Dermis microvascular lymphatic vessel endothelial cell (primary cell): ENCODE measurements at places on chromosomes 3 and 15. TPM values are rescaled to one million over a fixed set of nuclear protein-coding genes. Genes with fewer than 3 reads are reported as not detected.

GRCh38 chr3:14581334-14582044, 41.3 kb upstream of the GRIP2 start:
- DNase-seq: no peak

DNA sequence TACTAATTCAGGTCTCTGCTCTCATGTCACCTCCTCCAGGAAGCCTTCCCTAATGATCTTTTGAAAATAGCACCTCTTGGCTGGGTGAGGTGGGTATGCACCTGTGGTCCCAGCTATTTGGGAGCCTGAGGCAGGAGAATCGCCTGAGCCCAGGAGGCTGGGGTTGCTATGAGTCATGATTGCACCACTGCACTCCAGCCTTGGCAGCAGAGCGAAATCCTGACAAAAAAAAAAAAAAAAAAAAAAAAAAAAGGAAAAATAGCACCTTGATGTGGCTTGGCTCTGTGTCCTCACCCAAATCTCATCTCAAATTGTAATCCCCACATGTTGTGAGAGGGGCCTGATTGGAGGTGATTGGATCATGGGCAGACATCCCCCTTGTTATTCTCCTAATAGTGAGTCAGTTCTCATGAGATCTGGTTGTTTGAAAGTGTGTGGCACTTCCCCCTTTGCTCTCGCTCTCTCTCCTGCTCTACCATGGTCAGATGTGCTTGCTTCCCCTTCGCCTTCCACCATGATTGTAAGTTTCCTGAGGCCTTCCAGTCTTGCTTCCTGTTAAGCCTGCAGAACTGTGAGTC, 11.2 kb upstream of the RNU6-1 start:
- no peak for DNase-seq

DNA sequence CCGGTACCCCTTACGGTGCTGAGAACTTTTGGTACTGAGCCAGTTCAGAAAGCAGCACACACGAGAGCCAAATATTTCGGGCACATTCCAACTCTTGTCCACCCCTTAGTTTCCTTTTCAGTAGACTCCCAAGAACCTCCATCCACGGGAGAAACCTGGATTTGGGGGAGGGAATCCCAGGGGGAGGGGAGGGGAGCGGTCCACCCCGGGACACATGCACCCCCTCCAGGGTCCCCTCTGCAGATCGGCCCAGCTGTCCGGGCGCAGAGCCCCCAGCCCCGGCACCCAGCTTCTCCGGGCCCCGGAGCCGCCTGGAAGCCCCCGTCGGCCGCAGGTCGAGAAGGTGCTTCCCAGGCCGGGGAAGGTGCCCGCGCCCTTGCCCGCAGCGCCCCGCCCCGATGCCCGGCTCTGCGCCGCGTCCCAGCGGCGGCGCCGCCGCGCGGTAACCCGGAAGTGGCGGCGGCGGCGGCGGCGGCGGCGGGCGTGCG, 455 bp upstream of the ABHD17C start:
- DNase-seq: no peak

The RGMA gene
- total RNA-seq: under 0.01 TPM in 2 replicates

The AMIGO3 gene
- not detected in 2 replicates for total RNA-seq

DNA sequence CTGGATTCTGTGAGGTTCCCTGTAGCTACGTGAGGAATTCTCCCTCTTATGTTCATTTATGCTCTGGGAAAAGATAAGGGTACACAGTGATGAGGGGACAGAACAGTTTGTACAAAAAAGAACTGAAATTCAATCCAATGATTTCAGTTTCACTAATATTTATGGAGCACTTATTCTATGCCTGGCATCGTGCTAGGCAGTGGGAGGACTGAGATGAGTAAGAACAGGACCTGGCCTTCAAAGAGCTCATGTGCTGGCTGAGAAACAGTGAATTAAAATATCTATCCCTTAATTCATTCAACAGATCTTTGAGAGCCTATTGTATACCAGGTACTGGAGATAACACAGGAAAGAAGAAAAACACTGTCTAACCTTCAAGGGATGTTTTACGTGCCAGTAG, 22.2 kb downstream of the SSR3 start:
- DNase-seq: no peak

DNA sequence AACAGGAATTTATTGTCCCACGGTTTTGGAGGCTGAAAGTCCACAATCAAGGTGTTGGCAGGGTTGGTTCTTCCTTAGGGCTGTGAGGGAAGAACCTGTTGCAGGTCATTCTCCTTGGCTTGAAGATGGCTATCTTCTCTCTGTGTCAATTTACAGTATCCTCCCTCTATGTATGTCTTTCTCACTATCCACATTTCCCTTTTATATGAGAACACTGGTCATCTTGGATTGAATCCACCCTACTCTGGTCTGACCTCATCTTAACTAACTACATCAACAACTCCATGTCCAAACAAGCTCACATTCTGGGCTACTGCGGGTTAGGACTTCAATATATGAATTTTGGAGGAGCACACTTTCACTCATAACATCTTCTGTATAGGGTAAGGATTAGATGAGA, 61.9 kb downstream of the CLDN1 start:
- no peak for DNase-seq

The P2RY1 gene
- 0.38 and 0.51 TPM in 2 replicates for total RNA-seq

GRCh38 chr3:133663569-133664313, 2.0 kb upstream of the TOPBP1 start:
- DNase-seq: no peak

- DNase-seq: no peak
Observed at GRCh38 chr3:151142929-151143328, 57.5 kb downstream of the MED12L start.

DNA sequence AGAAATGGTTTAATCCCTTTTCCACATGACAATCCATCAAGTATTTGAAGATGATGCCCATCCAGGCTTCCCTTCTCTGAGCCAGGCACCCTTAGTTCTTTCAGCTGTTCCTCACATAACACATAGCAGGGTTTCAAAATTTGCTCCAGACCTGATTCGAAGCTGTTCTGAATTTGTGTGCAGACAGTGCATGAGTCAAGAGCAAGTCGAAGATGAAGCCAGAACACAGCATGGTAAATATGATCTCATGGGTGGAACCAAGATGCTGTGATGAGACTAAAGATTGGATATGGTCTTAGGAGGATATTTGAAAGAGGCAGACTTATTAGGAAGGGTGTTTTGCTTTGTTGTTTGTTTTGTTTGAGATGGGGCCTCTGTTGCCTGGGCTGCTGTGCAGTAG, 32.6 kb upstream of the PDE8A start:
- DNase-seq: no peak

- DNase-seq: no peak
Observed at GRCh38 chr3:11481556-11481955, 162.2 kb downstream of the VGLL4 start.

DNA sequence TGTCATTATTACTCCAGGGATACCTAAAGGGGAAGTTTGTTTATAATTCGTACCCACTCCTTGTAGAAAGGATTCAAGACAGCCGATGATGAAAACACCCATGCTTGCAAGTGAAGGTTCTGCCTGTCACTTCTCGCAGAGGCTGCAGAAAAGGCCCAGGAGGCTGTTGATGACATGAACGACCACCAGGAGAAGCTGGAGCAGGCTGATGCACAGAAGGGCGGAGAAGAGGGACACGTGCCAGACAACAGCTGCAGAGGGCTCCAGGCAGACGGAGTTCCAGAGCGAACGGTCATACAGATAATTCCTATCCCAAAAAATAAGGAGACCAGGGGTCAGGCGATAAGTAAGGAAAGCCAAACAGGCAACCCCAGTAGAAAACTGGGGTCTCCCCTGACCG, 5.7 kb upstream of the DYNLT2B start:
- DNase-seq: no peak

DNA sequence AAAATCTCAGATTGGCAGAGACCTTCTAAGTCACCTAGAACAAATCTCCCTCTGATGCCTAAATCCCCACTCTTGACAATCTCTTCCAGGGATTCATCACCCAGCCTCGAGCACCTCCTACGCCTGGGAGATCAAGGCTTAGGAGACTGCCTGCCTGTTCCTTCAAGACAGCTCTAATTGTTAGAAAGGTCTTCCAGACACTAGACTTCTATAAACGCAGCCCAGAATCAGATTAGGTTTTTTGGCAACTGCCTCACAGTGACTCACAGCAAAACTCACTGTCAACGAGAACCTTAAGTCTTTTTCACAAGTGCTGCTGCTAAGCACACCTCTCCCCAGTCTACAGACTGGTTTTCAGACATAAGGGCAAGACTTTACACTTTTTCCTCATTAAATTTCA, 23.1 kb downstream of the SRGAP3 start:
- no peak for DNase-seq

DNA sequence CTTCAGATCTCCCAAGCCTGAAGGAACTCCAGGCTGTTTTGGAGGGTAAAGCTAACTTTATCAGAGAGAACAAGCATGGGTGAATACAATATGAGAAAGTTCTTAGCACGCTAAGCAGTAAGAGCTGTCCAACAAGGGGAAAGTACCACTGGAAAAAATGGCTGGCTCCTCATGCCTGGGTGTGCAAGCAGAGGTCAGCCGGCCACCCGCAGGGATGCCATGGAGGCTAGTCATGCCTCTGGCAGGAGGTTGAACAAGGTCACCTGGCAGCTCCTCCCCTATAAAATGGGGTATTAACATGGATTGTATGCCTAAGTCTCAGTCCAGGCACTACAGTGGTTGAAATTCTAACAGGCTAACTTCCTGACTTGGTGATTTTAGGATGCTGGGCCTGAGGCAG, 75.4 kb upstream of the SLC6A1 start:
- no peak for DNase-seq

The CERS3 gene
- total RNA-seq: not detected in 2 replicates

GRCh38 chr3:48634661-48635221, 520 bp downstream of the SLC26A6 start:
- DNase-seq: peak; percentile 5

The MME gene
- 1.3 and 2.3 TPM in 2 replicates for total RNA-seq

DNA sequence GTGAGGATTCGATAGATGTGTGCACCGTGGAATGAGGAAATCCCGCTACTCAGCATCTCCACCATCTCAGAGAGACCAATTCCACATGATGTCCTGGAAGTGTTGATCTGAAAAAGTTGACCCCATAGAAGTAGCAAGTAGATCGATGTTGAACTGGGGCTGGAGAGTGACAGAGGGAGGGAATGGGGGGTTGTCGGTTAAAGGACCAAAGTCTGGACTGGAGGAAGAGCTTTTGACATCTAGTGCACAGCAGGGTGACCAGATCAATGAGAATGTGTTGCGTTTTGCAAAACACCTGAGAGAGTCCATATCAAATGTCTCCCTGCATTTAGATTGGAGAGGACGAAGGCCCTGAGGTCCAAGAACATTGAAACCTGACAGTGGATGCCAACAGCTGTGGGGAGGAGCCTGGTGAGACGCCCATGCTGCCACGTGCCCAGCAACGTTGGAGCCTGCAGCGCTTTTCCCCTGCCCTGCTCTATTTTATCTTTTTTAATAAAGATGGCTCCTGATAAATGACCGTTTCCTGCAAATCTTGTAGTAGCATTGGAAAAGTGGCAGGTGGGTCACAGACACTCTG, 30.1 kb upstream of the RPL32 start:
- no peak for DNase-seq

The CCR9 gene
- not detected in 2 replicates for total RNA-seq

DNA sequence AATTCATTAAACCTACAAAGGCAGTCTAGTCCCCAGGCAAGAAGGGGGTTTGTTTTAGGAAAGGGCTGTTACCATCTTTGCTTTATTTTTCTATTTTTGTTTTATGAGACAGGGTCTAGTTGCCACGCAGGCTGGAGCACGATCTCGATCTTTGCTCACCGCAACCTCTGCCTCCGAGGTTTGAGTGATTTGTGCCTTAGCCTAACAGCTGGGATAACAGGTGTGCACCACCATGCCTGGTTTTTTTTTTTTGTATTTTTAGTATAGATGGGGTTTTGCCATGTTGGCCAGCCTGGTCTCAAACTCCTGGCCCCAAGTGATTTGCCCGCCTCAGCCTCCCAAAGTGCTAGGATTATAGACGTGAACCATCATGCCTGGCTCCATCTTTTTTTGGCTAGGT, 4.9 kb downstream of the HIGD1A start:
- DNase-seq: no peak
